ENCODE measurements at places on chromosomes 3 and 15. TPM values are rescaled to one million over a fixed set of nuclear protein-coding genes. Genes with fewer than 3 reads are reported as not detected.

DNA sequence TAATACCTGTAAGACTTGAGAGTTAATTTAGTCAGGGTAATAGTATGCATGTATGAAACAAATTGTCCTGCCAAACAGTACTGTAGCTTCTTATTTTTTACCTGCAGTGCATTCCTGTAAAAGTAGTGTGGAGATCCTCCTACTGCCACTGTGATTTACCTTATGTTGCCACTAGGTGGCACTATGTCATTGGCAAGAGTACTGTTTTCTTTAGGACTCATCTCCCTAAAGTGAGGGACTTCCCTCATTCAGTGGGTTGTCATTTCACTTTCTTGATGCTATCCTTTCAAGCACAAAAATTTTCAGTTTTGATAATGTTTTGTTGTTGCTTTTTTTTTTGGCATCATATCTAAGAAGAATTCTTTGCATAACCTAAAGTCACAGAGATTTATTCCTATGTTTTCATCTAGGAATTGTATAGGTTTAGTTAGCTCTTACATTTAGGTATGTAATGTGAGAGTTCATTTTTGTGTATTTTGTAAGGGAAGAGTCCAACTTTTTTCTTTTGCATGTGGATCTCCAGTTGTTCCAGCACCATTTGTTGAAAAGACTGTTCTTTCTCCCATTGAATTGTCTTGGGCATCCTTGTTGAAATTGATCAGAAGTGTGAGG is 105.7 kb downstream of the AKAP13 start:
- H3K4me1 ChIP-seq, result peaks cover 19% of the 10 kb centered on the region
- H3K27me3 ChIP-seq, result no peaks in the 10 kb centered on the region
- H3K36me3 ChIP-seq, result no peaks in the 10 kb centered on the region
- H3K27ac ChIP-seq, result peak overlapping the region; percentile 62
- H3K4me3 ChIP-seq, result no peak overlapping the region

DNA sequence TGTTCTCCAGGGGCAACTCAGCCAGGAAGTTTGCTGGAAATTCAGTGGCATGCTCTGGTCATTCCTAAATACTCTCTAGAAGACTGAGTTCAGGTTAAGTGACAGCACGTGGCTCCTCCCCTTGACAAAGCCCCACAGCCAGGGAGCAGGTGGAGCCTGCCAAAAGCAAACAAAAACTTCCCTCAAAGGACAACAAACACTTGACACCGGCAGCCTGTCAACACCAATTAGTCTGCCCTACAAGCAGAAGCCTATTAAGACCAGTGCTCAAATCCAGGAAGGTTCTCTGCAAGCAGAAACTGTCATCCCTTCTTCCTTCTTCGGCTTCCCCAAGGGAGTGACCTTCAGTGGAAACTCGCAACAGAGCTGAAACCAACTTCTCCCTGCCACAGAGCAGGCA is 5.0 kb downstream of the MEX3B start:
- H3K27ac ChIP-seq, result peak overlapping the region; percentile 22
- no peak for DNase-seq
- no peaks in the 10 kb centered on the region for H3K36me3 ChIP-seq

DNA sequence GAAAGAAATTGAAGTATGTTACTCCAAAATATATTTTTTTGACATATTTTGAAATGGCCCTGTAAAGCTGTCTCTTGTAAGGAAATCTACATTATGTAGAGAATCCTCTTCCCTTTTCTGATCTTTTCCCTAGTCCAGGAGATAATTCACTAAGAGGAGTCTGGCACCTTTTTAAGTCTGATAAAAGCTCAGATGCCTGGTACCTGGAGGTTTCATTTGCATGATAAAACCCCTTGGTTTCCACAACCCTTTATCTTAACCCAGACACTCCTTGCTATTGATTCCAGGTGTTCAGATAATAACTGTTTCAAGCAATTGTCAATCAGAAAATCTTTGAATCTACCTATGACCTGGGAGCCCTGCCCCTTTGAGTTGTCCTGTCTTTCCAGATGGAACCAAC is 26.5 kb downstream of the FGF12 start:
- DNase-seq, result no peak
- no peak overlapping the region for H3K4me3 ChIP-seq
- no peaks in the 10 kb centered on the region for H3K4me1 ChIP-seq
- H3K36me3 ChIP-seq, result no peaks in the 10 kb centered on the region
- H3K27ac ChIP-seq, result no peak overlapping the region
- H3K27me3 ChIP-seq, result no peaks in the 10 kb centered on the region

DNA sequence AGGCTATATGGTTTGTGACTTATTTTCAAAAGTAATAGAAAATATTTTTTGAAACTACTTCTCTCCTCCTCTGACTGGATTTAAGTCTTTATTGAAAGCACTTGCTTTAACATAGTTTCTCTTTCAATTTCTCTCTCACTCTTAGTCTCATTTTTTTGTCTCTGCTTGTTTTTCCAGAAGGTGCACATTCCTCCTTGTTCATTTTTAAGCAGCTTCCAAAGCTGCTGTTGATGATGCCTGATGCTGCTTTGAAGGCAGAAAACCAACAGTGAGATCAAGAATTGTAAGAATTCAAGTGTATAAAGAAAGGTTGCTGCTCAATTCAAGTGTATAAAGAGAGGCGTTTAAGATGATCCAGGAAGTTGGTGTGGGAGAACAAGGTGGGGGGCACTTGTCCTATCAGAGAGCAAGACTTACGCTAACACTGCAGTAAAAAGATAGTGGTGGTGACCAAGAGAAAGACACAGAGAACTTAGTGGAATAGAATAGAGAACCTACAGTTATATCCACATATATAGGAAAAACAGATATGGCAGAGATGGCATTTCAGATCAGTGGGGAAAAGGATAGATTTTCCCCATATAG is 12.1 kb downstream of the NR2C2 start:
- no peaks in the 10 kb centered on the region for H3K27me3 ChIP-seq
- no peak overlapping the region for H3K27ac ChIP-seq
- no peaks in the 10 kb centered on the region for H3K36me3 ChIP-seq
- H3K4me1 ChIP-seq, result peaks cover 19% of the 10 kb centered on the region
- DNase-seq, result no peak

Gene EHHADH
- total RNA-seq, result 7.6 TPM

Gene CYP8B1
- not detected for total RNA-seq

DNA sequence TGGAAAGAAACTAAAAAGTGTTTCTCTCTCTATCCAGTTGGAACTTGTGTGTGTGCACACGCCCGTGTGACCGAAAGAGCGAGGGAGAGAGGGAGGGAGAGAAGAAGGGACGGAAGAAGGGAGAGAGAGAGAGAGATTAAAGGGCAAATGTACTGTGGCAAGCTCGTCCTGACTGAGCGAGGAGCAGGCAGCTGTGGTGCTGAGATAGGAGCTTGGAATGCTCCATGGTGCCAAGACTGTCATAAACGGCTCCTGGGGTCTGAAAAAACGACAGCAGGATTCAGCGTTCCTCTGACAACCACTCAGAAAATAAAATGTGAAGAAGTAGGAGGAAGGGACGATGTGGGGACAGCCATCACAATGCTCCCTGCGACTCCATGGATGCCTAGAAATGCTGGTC is 276.0 kb downstream of the SV2B start:
- no peak for DNase-seq
- H3K4me1 ChIP-seq, result no peaks in the 10 kb centered on the region
- H3K27ac ChIP-seq, result no peak overlapping the region
- H3K27me3 ChIP-seq, result no peaks in the 10 kb centered on the region

DNA sequence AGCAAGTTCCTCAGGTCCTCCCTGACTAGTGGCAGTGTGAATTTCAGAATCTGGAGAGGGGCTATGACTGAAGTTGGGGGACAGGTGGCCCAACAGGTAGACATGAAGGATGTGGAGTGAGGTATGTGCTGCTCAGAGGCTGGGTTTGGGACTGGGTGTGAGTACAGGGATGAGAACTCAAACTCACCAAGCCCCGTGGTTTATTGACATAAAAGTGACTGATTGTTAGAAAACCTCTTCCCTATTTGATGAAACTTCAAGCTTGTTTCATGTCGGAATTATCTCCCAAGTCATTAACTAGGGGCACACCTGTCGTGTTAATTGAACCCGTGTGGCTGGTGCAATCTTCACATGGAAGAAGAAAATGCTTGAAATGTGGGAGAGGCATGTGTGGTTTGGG is 27.1 kb downstream of the FGD5 start:
- no peak overlapping the region for H3K27ac ChIP-seq
- H3K4me1 ChIP-seq, result peaks cover 5% of the 10 kb centered on the region

Gene CCDC9B
- 70.3 TPM for total RNA-seq

DNA sequence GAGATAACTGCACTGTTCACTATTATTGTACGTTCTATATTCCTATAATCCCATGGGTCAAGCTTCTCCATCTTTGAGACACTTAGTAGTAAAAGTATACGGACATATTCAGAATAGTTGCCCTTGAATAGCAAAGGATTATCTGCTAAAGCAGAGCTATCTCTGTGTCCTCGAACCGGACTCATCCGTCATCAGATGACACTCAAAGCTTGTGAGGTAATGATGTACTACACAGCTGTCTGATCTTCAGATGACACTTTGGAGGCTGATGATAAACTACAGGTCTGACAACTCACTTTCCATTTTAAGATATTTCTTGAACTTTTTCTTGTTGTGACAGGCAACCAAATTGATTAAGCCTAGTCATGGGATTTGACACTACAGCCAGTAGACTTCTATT is 240.2 kb downstream of the SCAPER start:
- H3K4me1 ChIP-seq, result no peaks in the 10 kb centered on the region
- H3K27me3 ChIP-seq, result no peaks in the 10 kb centered on the region
- no peak overlapping the region for H3K4me3 ChIP-seq
- H3K36me3 ChIP-seq, result no peaks in the 10 kb centered on the region

GRCh38 chr3:61997101-61997500 is 376.2 kb downstream of the FEZF2 start:
- no peaks in the 10 kb centered on the region for H3K27me3 ChIP-seq
- H3K4me3 ChIP-seq, result no peak overlapping the region
- no peaks in the 10 kb centered on the region for H3K36me3 ChIP-seq
- no peak overlapping the region for H3K27ac ChIP-seq
- H3K4me1 ChIP-seq, result peaks cover 14% of the 10 kb centered on the region
- no peak for DNase-seq

Gene FBN1
- 86.0 TPM for total RNA-seq

Gene TTLL13
- not detected for total RNA-seq

DNA sequence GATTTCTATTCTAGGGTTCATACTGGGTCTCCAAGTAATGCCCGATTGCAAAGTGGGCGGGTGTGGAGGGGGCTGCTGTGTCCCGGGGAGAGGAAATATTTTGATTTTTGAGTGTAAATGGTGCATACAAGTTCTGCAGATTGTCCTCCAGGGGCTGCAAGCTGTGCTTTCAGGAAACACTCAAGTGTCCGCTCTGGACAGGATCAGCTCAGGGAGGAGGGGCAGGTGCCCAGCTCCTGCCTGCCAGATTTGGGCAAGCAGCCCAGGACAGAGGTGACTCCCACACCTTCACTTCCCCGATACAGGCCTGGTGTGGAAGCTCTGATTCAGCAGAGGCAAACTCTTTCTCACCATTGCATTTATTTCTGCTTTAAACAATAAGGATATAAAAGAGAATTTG is 142.7 kb downstream of the ALDH1A2 start:
- no peaks in the 10 kb centered on the region for H3K36me3 ChIP-seq
- no peaks in the 10 kb centered on the region for H3K4me1 ChIP-seq
- H3K27ac ChIP-seq, result peak overlapping the region; percentile 41
- no peak overlapping the region for H3K4me3 ChIP-seq
- H3K27me3 ChIP-seq, result no peaks in the 10 kb centered on the region

- H3K36me3 ChIP-seq, result no peaks in the 10 kb centered on the region
- H3K4me3 ChIP-seq, result no peak overlapping the region
- DNase-seq, result no peak
- peak overlapping the region; percentile 82 for H3K27ac ChIP-seq
- peaks cover 24% of the 10 kb centered on the region for H3K4me1 ChIP-seq
Measured at GRCh38 chr3:195119461-195120266, 151.3 kb downstream of the XXYLT1 start.

DNA sequence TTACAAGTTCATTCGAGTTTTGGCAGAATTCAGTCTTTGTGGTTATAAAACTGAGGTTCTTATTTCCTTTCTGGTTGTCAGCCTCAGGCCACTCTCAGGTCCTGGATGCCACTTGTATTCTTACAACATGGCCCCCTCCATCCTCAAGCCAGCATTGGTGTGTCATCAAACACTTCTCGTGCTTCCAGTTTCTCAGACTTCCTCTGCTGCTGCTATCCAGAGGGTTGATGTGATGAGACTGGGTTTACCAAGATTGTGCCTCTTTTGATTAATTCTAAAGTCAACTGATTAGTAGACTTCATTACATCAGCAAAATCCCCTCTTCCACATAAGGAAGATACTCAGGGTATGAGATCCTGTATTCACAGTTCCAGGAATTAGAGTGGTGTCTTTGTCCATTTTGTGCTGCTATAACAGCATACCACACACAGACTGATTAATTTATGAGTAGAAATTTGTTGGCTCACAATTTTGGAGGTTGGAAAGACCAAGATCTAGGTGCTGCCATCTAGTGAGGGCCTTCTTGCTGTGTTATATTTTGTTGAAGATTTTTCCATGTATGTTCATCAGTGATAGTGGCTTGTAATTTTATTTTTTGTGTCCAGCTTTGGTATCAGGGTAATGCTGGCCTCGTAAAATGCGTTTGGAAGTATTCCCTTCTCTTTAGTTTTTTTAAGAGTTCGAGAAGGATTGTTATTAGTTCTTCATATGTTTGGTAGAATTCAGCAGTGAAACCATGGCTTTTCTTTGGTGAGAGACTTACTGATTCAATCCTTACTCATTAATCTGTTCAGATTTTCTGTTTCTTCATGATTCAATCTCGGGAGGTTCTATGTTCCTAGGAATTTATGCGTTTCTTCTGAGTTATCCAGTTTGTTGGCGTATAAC is 11.1 kb downstream of the LRCH3 start:
- no peak overlapping the region for H3K4me3 ChIP-seq
- H3K36me3 ChIP-seq, result no peaks in the 10 kb centered on the region
- H3K27ac ChIP-seq, result peak overlapping the region; percentile 15
- H3K27me3 ChIP-seq, result no peaks in the 10 kb centered on the region
- peaks cover 21% of the 10 kb centered on the region for H3K4me1 ChIP-seq
- DNase-seq, result no peak

- H3K4me1 ChIP-seq, result no peaks in the 10 kb centered on the region
- peak; percentile 64 for DNase-seq
- no peaks in the 10 kb centered on the region for H3K36me3 ChIP-seq
- H3K27me3 ChIP-seq, result no peaks in the 10 kb centered on the region
Measured at GRCh38 chr3:102972350-102972749, 537.5 kb downstream of the ZPLD1 start.

Gene ZMYND10
- not detected for total RNA-seq

DNA sequence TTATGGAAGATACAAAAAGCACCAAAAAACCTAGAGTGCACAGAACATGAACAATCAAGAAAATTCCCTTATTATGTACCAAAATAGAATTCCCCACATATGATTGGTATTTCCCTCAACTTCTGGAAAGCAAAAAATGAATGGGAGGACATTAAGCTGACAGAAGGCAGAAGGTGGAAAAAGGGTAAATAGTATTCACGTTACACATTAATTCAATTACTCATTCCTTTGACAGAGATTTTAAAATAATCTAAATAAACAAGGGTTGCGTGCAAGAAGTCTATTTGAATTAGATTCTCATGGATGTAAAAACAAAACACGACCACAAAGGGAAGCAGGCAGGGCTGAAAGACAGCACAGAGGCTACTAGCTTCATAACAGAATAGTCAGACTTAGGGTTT is 260.5 kb upstream of the ZPLD1 start:
- no peak for DNase-seq
- no peak overlapping the region for H3K4me3 ChIP-seq
- H3K36me3 ChIP-seq, result no peaks in the 10 kb centered on the region
- peaks cover 27% of the 10 kb centered on the region for H3K4me1 ChIP-seq

Gene CRYBG3
- total RNA-seq, result 47.4 TPM

Measured in sigmoid colon (tissue), 7 donors.